Stimulated activated CD8-positive, alpha-beta memory T cell treated with anti-CD3 and anti-CD28 coated beads, Interleukin-7, amount 100 ng/mL, for 24 hours (primary cell): ENCODE measurements at places on chromosomes 16 and 17.

GRCh38 chr17:4043862-4044261, 79.6 kb upstream of the ATP2A3 start:
- peak; percentile 41 for DNase-seq

DNA sequence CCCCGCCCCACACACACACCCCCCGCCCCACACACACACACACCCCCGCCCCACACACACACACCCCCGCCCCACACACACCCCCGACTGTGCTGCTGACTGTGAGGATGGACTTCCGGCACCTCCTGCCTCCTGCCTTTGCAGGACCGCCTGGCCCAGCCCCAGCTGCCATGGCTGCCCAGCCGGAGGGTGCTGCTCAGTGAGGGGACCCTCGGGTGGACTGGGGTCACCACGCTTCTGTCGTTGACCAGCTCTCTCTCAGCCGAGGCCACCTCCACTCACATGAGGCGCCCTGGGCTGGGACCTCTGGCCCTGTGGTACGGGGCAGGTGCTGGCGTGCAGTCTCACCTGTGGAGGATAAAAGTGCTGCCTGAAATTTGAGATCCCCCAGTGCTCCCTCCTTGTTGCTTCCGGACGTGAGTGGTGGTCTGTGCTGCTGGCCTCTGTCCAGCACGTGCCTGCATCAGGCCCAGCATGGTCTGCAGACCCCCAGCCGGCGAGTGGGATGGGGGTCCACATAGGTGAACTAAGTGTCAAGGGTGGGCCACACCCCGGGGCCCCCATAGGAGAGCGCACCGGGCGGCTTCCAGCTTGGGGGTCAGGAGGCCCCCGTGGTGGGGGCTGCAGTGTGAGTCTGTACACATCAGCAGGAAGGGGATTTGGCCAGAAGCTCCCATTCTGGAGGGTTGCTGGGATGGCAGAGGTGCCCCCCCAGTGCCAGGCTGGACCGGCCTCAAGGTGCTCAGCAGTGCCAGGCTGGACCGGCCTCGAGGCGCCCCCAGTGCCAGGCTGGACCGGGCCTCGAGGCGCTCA, 11.2 kb downstream of the METRNL start:
- DNase-seq: no peak

- no peak for DNase-seq
Measured at GRCh38 chr16:77823067-77823466, 34.7 kb downstream of the VAT1L start.

- DNase-seq: no peak
Measured at GRCh38 chr17:27937025-27937546, 43.9 kb upstream of the LYRM9 start.

DNA sequence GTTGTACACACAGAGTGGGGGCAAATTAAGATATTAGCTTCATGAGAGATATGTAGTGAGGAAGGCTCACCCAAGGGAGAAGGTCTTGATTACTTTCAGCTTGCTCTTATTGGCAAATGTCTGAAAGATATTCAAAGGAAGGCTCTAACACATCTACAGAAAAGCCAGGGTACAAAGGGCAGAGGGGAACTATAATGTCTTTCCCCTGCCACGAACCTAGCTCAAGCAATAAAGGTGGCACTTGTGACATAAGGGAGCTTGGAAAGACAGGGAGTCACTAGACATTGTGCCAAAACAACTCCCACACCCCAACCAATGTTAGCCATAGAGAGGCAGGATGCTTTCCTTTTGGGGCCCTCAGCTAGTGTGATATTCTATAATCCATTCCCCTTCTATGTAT, 52.2 kb upstream of the SOX9 start:
- DNase-seq: no peak

DNA sequence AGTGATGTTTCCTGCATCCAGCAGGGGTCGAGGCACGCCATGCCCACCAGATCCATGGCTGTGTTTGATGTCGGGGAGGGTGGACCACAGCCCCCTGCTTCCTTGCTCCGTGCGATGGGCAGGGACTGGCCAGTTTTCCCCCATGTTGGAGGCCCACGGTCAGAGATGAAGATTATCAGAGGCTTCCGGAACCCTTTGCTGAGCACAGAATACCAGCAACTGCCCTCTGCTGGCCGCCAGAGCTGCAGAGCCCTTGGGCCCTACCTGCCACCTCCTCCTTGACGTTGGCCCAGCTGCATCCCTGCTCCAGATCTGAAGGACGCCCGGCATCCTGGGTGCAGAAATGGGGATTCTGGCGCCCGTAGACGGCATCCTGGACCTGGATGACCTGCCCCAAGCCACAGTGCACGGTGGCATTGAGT, 23.7 kb upstream of the BCO1 start:
- no peak for DNase-seq
